ENCODE measurements at places on chromosomes 4 and X.
A peak's percentile ranks its signal among the peaks of the same experiment; 100 is the strongest.

GRCh38 chrX:115642895-115643530 is 82.0 kb downstream of the PLS3 start:
- H3K4me1 ChIP-seq, result no peaks in the 10 kb centered on the region
- H3K4me3 ChIP-seq, result no peak overlapping the region
- DNase-seq, result no peak
- no peaks in the 10 kb centered on the region for H3K36me3 ChIP-seq
- H3K27ac ChIP-seq, result no peak overlapping the region

- DNase-seq, result no peak
- no peaks in the 10 kb centered on the region for H3K4me1 ChIP-seq
- no peak overlapping the region for H3K4me3 ChIP-seq
These were observed 254.5 kb upstream of the VEGFC start for GRCh38 chr4:177047070-177047850.

DNA sequence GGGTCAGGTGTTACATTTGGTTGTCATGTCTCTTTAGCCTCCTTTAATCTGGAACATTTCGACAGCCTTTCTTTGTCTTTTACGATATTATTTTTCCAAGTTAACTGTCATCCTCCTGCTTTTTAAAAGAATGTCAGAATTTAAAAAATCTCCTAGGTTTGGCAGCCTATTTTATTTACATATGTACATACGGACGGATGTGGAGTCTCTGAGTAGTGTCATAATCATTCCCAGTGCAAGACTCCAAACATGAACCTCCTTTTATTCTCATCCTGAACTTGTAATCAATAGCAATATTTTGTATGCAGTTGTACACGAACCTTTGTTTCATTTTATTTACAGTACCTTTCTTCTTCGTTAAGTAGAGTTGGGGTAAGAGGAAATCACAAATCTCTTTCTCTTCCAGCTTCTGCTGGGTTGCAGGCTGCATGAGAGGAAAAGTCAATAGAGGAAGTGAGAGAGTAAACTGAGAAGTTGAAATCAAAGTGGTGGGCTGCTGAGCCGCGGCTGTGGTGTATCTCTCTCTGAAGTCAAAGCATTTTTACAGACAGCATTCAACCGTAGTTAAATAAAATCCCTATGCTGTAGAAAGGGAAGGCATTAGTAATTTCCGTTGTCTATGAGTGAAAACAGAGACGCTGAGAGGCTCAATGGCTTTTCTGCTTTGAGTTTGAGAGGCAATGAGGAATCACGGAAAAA is 53.9 kb upstream of the RPS6KA3 start:
- no peaks in the 10 kb centered on the region for H3K27me3 ChIP-seq
- DNase-seq, result peak; percentile 0
- H3K27ac ChIP-seq, result peak overlapping the region; percentile 76
- H3K36me3 ChIP-seq, result no peaks in the 10 kb centered on the region
- H3K4me1 ChIP-seq, result peaks cover 16% of the 10 kb centered on the region
- peak overlapping the region; percentile 62 for H3K4me3 ChIP-seq

DNA sequence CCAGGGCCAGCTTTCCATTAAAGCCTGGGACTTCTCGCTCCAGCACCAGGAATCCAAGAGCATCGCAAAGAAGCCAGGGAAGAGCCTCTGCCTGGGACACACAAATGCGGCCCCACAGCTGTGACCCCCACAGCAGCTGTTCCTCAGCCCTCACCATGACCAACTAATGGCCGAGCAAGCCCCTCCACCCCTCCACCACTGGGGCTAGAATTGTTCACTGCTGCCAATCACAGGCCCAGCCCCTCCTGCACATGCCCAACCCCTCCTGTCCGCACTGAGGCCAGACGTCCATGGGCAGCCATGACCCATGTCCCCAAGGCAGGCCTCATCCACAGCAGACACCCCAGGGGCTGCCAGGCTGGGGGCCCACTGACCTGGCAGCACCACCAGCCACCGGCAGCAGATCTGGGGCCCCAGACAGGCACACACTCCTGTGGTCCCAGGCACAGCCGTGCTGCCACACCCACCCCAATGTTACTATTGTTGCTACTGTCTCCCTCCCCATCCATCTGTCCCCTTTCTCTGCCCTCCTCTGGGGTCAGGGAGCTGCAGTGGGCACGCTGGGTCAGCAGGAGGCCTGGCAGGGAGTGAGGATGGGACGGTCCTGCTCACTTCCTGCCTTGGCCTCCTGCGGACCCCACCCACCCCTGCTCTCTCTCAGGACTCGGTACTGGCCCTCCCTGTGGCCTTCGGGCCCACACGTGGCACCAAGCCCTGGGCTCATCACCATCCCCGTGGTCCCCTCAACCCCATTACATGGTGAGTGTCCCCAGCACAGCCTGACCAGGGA is 56.0 kb downstream of the ZFYVE28 start:
- peaks cover 28% of the 10 kb centered on the region for H3K4me1 ChIP-seq
- DNase-seq, result no peak
- H3K4me3 ChIP-seq, result no peak overlapping the region
- peak overlapping the region; percentile 72 for H3K27ac ChIP-seq
- no peaks in the 10 kb centered on the region for H3K27me3 ChIP-seq
- peaks cover 3% of the 10 kb centered on the region for H3K36me3 ChIP-seq

DNA sequence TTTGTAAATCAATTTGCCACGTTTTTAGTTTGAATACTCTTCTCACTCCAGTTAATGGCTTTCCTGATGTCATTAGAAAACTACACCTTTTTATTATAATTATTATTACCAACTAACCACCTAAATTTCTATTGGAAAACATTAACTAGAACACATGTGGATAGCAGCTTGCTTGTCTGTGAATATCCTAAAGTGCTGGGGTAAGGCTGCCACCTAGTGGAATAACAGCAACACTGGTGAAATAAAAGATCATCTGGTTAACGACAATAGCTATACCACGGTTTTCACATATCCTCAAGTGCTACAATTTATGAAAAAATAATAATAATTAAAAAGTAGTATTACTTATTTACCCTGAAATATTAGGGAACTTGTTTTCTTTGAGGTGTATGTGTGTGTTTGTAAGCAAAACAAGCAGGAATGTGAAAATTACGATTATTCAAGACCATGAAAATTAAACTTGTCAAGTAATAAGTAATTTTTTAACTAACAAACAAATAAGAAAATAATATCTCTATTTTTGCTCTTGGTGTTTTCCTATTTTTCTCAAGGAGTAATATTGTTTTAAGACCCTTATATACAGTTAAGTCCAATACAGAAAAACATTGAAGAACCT is 130.1 kb upstream of the TECRL start:
- no peaks in the 10 kb centered on the region for H3K36me3 ChIP-seq
- DNase-seq, result no peak
- no peak overlapping the region for H3K27ac ChIP-seq
- no peaks in the 10 kb centered on the region for H3K4me1 ChIP-seq
- H3K4me3 ChIP-seq, result no peak overlapping the region

DNA sequence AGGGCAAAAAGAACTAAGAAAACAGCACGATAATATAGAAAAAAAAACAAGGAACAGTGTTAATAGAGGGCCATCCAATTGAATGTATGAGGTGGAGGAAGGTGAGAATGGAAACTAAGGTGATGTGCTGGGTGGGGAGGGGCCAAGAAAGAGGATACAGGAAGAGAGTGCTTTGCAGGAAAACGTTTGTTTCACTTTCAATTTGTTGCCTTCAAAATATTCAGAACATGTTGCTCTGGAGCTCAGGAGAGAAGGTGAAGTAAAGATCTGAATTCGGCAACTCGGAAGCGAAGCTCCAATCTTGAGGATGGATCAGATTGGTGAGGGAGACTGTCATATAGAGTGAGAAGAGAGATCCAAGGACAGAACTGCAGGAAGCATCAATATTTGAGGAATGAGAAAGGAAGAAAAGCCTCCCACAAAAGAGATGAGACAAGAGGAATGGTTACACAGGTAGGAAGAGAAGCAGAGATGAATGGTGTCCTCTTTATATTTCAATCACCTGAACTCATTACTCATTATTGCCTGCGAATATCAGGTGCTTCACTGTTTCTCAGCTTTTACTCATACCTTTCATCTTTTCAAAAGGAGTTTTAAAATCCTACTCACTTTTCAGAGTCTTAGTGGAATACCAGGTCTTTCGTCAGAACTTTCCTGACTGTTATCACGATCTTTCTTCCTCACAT is 14.7 kb upstream of the SEC24D start:
- H3K4me1 ChIP-seq, result peaks cover 13% of the 10 kb centered on the region
- H3K27me3 ChIP-seq, result no peaks in the 10 kb centered on the region
- no peak for DNase-seq

DNA sequence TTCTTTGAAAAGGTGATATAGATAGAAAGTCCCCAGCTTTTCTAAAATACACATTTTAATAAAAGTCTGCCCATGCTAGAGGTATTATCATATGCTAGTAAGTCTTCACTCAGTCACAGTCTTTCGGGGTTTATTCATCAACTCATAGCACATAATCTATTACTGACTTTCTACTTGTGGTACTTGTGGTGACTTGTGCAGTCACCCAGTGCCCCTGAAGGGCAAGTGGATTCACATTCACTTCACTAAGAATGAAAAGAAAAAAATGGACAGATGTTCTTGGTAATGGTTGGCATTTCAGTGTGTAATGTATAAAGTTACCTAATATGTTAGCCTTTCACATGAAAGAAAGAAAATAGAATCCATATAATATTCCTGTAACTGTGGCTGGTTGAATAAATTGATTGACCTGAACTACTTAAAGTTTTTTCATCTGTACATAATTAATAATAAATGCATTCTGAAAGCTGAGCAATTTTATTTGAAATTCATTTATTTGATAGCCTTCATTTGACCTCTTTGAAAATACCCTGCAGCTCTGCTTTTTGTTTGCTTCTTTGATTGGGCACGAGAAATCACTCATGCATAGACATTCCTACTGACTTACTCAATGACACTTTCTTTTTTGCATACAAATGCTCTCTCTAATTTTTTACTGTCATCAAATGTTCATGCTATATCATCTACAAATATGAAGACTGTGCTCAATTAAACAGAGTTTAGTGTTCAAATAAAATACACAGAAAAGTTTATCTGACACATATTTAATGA is 39.5 kb upstream of the ZNF330 start:
- DNase-seq, result no peak
- H3K36me3 ChIP-seq, result no peaks in the 10 kb centered on the region
- H3K4me3 ChIP-seq, result no peak overlapping the region
- peaks cover 10% of the 10 kb centered on the region for H3K27me3 ChIP-seq

DNA sequence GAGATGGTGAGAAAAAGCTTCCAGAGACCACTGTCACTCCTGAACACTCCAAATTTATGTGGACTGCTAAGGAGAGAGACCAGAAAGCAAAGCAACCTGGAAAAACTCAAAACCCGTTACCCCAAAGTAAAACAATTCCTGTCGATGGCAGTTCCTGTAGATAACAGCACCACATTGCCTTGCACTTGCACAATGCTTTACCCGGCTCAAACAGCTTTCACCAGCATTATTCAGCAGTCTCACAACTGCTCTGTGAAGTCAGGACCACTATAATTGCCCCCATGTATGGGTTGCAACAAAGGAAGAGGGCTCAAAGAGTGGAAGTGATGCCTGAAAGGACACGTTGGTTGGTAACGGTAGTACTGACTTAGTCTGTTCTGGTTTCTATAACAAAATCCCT is 234.8 kb downstream of the BCOR start:
- peaks cover 16% of the 10 kb centered on the region for H3K4me1 ChIP-seq
- no peak for DNase-seq
- H3K27me3 ChIP-seq, result no peaks in the 10 kb centered on the region
- no peaks in the 10 kb centered on the region for H3K36me3 ChIP-seq

All from effector memory CD8-positive, alpha-beta T cell (primary cell).